ENCODE measurements at places on chromosomes 1 and 21.

DNA sequence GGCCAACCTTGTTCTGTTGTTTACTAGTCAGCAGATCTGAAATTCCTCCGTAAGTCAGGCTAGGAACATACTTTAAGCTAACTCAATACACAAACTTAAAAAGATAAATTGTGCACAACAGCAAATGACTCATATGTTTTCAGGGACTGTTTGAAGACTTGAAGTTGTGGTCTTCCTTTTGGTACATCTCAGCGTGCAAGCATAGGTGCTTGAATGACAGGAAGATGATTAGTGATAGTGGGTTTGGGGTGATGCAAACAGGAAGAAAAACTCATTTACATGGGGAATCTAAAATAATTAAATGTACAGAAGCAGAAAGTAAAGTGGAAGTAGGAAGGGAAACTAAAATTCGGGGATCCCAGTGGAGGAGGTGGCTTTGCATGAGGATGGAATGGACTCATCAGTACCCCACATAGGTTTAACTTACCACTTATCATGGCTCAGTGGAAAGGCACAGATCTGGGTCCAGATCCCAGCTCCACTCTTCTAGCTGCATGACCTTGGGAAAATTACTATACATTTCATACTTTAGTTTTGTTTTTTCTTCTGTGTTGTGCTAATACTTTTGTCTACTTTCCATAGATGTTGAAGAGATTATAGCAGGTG lies 122.3 kb downstream of the XCL2 start:
- no peak for DNase-seq

GRCh38 chr1:15719381-15720120 lies 16.5 kb upstream of the SLC25A34 start:
- DNase-seq, result no peak

GRCh38 chr1:230120289-230120920 lies 53.4 kb downstream of the GALNT2 start:
- no peak for DNase-seq

DNA sequence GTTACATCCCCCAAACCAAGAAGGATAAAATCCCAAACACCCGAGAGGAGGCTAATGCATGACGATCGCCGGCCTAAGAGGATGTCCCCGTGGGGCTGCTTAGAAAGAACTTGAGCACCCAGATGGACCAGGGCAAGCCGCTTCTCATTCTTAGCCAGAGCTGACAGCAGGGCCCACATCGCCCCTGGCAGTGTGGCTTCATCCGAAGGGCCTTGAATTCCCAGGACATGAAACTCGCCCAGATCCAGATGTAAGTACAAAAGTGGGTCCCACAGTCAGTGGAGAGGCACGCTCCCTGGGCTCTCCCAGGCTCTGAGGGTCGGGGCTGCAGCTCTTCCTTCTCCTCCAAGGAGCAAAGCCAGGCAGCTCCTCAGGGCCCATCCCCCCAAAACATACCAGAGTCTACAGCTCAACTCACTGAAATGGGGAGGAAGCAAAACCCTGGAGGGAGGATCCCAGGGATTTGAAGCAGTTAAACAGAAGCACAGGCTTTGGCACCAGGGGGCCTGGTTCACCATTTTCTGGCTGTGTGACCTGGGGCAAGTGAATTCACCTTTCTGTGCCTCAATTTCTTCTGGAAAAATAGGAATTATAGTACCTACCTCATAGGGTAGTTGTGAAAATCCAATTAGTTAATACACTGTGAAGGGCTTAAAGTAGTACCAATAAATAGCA lies 85.6 kb downstream of the MAN1C1 start:
- DNase-seq, result no peak

- DNase-seq, result no peak
Measured at GRCh38 chr1:167910530-167910929, 3.4 kb downstream of the ADCY10 start.

DNA sequence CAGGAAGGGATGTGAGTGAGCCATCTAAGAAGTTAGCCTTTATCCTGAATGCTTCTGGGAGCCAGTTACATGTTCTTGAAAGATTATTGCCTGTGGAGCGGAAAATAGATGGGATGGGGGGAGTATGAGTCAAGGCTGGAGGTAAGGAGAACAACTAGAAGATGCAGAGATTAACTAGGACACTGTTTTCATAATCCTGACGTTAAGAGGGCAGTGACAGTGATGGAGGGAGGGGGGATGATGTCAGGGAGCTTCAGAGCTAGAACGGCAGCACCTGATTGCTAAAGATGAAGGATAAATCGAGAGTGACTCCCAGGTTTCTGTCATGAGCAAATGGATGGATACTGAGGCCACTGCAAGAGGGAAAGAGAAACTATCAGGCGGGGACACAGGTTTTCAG lies 10.0 kb upstream of the RCSD1 start:
- DNase-seq, result no peak

DNA sequence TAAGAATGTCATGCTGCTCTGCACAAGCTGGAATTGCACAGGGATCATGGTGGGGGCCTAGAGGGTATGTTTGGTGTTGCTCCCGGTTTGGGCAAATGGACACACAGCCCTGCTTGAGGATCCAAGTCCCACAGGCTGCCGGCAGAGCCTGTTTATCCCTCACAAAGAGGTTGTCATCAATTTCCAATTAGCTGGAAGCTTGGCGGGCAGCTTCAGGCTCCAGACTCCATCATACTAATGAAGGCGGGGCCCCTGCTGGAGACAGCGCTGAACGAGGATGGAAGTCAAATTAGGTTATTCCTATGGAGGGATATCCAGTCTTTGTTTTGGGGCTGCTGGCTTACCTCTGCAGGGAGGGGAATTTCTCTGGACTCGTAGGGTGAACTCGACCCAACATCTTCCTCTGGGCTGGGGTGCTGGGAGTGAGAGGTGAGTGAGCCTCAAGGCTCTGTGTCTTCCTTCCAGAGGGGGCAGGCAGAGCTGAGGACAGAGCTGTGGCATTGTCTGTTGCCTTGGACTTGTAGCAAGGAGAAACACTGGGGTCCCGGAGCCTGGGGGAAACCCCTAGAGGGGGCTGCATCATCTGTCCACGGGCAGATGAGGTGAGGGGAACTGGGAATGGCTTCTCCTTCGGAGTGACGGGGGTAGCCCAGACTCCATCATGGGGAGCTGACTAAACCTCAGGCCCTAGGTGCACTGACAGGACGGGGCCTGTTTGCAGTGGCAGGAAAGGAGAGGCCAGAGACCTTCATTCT lies 24.9 kb upstream of the PARP1 start:
- DNase-seq, result no peak

DNA sequence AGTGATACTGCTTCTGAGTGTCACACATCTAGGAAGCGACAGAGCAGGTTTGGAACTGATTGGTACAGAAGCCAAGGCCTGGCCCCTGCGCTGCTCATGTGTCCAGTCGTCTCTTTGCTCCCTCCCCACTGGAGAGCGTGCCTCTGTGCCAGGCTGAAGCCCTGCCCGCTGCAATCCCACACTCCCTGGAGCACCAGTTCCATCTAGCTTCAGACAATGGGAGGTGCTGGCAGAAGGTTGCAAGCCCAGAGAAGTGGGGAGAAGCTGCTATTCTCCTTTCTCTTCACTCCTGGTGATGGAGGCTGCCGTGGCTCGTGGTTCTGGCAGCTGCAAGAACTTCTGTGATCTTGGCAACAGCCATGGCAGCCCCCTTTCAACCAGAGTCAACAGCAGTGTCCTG lies 250.9 kb downstream of the MATN1 start:
- DNase-seq, result no peak

DNA sequence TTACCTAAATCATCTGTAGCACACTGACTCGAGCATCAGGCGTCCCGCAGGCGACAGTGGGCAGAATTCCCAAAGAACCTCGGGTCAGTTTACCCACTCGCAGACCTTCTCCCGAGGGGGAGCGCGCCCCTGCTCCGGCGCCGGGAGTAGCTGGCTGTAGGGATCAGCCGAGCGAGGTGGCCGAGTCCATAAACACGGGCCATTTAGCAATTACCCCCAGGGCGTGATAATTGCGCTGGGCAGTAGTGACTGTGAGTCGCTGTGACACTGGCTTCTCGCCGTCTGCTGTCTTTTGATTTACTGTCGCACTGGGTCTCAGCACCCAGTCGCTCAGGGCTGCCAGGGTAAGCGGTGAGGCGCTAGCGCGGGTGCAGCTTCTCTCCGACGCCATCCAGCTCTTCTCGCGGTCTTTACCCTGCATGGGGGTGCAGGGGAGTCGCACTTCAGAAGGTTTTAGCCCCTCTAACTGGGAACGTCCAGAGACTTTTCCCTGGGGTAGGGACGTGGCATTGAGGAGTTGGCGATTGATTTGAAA lies 16.2 kb downstream of the HLX start:
- no peak for DNase-seq

DNA sequence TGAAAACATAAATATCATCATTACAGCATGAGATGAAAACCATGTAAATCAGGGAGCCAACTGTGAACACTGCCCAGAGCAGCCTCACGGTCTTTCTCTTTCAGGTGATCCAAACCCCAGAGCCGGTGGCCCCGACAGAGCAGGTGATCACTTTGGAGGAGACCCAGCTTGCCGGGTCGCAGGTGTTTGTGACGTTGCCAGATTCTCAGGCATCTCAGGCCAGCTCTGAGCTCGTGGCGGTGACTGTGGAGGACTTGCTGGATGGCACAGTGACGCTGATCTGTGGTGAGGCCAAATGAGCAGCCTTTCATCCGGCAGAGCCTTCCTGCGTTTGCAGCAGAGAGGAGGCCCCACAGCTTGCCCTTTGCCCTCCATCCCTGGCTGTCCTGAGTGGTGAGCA lies 37.2 kb upstream of the EPHA8 start:
- DNase-seq, result no peak

DNA sequence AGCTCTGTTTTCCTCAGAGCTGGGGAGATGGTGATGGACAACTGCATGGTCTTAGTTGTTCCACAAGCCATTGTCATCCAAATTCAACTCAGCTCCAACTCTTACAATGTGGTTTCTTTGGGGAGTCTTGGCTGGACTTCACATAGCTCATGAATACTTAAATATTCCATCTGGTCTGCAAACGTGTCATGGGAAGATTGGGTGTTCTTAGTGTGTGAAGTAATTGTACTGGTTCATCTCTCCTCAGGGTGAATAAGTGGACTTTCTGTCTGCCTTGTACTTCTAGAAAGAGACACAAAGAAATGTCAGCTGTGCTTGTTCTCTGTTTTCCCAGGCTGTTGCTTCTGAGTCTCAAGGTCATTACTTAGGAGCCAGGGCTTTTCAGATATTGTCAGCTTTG lies 106.6 kb downstream of the VPS13D start:
- DNase-seq, result no peak

DNA sequence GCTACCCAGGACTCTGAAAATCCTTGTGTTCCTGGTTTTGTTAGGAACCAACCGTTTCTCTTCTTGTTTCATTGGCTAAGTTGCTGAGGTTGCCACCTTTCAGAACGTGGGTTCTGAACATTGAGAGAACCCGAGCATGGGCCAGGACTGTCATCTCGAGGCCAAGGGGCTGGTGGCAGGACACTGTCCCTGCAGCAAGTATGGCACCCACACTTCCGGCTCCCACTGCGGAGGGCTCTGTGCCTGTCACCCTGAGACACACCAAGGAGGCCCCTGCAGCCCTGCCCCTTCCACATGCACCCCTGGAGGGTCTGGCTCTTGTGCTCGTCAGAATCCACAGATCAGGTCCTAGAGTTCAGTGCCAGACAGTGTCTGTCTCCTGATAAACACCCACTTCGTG lies 39.1 kb upstream of the LRRC3 start:
- DNase-seq, result no peak

DNA sequence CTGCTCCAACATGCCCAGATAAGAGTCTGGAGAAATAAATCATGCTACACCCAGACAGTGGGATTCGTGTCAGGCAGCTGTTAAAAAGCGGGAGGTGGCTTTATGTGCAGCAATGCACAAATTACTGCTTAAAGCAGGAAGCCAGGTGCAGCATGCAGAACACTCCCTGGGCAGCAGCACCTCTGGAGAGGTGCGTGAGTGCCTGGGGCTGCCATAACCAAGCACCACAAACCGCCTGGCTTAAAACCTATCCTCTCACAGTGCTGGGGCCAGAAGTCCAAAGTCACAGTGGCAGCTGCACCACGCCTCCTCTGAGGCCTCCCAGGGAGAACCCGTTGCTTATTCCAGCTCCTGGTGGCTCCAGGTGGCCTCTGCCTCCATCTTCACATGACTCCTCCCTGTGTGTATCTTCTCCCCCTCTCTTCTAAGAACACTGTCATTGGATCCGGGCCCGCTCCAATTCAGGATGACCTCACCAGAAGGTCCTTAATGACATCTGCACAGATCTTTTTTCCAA lies 115.6 kb downstream of the SIK1 start:
- DNase-seq, result no peak

GRCh38 chr1:164559342-164560051 lies 513 bp downstream of the PBX1 start:
- DNase-seq, result no peak

DNA sequence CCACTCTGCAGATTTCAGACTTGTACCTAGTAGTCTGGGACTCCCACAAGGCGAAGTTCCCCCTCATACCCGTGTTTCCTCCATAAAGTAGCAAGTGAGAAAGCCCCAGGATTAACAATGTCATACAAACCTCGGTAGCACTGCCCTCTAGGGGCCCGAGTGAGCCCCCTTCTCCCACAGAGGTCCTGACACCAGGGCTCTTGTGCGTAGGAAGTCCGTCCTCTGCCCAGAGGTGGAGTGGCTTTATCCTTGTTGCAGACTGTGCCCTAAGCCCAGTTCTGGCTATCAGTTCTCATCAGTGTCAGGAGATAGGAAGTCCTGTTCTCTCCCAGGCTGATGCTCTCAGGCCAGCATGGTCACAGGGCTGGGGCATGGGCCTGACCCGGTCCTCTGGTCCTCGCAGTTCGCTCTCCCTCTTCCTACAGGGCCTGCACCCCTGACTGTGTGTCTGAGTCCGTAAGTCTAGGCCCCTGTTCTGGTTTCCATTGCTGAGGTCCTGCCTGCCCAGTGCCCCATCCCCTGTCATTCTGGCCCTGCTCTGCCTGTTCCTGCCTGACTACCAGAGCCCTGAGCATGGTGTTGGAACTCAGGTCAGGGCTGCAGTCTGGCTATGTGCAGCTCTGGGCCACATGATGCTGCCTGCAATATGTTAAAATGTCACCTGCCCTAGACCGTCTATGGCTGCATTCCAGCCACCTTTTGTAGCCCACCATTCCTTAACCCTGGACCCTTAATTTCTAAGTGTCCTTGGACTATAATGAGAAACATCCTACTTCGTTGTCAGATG lies 285.6 kb downstream of the ASTN1 start:
- no peak for DNase-seq

DNA sequence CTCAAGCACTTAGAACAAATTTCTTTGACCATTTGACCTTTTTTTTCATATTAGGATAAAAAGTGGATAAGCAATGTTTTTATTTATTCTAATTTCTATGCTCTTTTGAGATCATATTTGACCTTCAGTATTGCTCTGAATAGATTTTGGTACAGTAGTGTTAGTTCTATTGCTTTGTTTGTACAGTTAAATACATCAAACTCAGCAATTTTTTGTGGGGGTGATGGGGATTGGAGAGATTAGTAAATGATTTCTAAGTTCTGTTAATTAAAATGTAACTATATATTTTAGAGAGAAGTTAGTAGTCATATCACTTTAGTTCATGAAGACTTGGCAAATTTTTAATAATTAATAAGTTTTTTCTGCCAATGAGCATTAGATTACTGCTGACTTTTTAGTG lies 2.4 kb upstream of the GPR52 start:
- no peak for DNase-seq

DNA sequence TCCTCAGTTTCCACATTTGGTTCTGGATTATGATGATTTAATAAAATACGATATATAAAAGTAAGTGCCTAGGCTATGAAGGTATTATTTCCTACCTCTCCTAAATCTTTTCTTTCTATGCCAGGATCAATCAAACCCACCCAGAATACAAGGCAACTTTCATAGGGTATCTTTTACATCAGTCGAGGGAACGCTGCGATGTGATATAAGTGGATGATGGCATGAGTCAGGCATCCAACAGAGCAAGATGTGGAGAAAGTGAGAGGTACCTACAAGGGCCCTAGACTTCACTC lies 781 bp downstream of the TTLL7 start:
- DNase-seq, result no peak

All from omental fat pad (tissue), 4 donors.